Fibroblast of skin of abdomen (primary cell): ENCODE measurements at places on chromosomes 5 and 9.
A peak's percentile ranks its signal among the peaks of the same experiment; 100 is the strongest.

GRCh38 chr5:134577022-134577795 is 51.7 kb downstream of the JADE2 start:
- DNase-seq: peak; percentile 48

DNA sequence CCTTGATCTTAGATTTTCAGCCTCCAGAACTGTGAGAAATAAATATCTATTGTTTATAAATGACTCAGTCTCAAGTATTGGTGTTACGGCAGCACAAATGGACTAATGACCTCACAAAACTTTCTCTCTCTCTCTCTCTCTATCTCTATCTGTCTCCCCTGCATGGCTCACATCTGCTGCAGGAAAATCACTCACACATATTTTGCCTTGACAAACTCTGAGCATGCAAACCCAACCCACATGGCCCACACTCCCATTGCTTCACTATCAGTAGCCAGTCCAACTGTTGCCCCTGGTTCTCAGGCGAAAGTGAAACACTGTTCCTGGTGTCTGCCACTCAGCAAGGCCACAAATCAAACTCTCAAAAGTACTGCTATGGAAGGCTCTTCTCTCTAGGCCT is 66.4 kb upstream of the PIK3R1 start:
- peak; percentile 48 for DNase-seq

DNA sequence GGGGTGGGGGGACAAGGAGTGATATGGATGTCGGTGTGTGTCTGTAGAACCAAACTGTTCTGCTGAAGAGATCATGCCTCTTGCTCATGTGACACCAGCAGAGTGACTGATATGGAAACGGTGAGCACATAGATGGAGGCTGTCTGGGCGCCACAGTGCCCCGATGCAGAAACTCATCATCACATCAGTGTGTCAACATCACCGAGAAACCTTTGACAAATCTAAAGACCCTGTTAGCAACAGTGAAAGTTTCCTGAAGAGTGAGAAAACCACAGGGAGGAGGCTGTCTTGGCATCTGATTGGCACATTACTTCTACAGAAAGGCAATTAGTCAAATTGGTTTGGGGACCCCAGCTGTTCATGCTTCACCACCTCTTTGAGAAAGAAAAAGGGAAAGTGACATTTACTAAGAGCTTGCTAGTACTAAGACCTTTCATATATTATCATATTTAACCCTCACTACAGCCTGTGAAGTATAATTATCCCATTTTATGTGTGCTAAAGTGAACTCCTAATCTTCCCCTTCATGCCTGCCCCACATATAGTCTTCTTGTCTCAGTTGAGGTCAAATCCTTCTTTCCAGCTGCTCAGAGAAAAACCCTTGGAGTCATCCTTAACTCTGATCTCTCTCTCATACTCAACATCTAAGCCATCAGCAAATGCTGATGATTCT is 25.6 kb downstream of the CSF2 start:
- no peak for DNase-seq

GRCh38 chr9:94929369-94929756 is 202.9 kb downstream of the AOPEP start:
- peak; percentile 61 for DNase-seq

- DNase-seq: no peak
Observed at GRCh38 chr5:96973532-96974401, 37.9 kb downstream of the LNPEP start.

DNA sequence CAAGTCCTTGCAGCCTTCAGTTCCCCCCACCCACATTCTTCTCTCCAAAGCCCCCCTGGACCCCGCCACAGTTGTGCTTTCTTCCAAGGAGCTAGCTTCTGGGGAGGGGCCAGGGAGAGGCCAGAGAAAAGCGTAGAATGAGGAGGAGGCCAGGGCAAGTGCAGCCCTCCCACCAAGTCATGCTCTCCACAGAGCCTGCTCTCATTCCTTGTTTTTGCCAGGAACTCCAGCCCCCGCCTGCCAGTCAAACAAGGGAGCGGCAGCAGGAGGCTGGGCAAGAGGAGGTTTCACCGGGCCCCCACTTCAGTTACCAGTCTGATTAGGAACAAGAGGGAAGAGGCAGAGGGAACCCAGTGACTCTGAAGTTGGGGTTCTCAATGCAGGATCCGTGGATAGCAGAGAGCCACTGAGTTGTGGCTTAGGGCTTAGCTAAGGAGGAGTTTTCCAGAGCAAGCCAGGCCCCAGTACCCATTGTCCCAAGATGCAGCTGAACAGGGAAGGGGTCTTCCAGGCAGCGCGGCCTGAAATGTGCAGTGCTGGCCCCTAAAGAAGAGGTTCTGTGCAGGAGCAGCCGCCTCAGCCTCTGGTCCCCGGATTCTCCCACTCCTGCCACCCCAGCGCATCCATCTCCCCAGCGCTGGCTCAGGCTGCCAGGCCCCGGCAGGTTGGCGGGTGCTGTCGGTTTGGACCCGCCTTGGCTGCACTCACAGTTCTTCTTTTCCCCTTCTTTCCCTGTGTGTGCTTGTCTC is 120.6 kb downstream of the DAB2IP start:
- peak; percentile 20 for DNase-seq

GRCh38 chr9:89745601-89746376 is 141.0 kb downstream of the GADD45G start:
- no peak for DNase-seq

DNA sequence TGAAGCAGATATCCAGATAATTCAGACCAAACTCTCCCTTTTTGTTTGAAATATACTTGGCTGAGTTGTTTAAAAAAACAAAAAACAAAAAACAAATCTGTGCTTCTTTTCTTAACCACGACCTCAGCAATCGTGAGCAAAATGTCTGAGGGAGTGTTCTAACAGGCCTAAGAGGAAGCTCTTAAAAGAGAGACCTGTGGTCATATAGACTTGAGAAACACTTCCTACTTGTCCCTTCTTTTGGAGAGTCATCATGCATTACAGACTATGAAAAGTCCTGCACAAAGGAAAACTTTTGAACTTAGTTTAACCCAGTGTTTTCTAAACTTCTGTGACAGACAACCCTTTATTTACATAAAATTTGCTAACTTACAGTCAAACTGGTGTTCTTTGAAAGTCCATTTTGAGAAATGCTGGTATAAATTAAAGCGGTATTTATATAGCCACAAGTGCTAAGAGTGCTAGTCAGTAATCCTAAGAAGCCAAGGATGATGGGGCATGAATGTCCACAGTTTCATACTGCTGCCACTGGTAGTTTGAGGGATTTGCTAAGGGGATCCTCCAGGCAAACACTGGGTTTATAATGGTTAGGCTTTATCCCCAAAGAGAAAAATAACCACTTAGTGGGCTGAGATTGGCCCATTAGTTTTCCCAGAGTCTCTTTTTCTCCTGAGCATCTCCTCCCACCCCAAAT is 199.8 kb downstream of the LRRC70 start:
- DNase-seq: no peak

DNA sequence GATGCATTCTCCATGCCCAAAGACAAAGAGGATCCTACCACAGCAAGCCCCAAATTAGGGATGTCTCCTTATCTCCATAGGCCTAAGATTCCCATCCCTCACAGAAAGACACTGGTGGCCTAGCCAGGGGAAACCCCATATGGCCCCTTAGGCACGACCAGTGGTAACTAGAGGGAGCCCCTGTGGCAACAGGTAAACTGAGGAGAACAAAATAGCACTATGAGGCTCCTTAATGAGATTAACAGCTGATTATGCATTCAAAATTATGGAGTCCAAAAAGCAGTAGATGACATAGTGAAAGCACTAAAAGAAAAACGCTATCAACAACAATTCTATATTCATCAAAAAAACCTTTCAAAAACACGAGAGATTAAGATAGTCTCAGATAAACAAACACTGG is 234.0 kb downstream of the DIRAS2 start:
- no peak for DNase-seq

- peak; percentile 95 for DNase-seq
Observed at GRCh38 chr5:87120518-87121303, 147.0 kb upstream of the RASA1 start.
